ENCODE measurements at places on chromosomes 7 and 10.

GRCh38 chr7:53603461-53603860 lies 568.0 kb downstream of the POM121L12 start:
- no peak for DNase-seq

DNA sequence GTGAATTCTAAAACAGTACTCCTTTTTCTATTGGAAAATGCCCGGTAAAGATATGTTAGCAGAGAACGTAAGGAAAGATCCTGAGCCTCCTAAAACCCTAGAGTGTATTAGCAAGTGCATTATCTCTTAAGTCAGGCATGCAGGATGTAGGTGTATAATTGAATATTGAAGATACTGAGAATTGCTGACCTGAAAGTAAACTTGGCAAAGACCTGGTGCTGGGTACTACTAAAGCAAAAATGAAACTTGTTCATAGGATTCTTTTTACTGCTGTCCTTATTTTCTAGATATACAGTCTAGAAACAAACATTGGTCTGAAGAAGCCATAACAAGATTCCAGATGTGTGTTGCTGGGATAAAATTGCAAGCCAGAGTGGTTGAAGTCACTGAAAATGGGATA lies 18.8 kb upstream of the VWA2 start:
- no peak for DNase-seq

DNA sequence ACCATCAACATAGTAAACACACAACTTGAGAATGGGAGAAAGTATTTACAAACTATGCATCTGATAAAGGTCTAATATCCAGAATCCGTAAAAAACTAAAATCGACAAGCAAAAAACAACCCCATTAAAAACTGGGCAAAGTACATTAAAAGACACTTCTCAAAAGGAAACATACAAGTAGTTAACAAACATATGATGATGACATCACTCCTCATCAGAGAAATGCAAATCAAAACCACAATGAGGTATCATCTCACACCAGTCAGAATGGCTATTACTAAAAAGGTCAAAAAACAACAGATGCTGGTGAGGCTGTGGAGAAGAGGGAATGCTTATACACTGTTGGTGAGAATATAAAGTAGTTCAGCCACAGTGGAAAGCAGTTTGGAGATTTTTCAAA lies 125.1 kb downstream of the TFPI2 start:
- no peak for DNase-seq

- DNase-seq: no peak
Observed at GRCh38 chr10:123463181-123463580, 203.0 kb upstream of the GPR26 start.

- DNase-seq: no peak
Observed at GRCh38 chr10:75399461-75400162, 2.0 kb downstream of the ZNF503 start.

GRCh38 chr7:41573862-41574261 lies 129.0 kb downstream of the INHBA start:
- DNase-seq: no peak

- DNase-seq: no peak
Observed at GRCh38 chr7:51249187-51249945, 67.2 kb downstream of the COBL start.

DNA sequence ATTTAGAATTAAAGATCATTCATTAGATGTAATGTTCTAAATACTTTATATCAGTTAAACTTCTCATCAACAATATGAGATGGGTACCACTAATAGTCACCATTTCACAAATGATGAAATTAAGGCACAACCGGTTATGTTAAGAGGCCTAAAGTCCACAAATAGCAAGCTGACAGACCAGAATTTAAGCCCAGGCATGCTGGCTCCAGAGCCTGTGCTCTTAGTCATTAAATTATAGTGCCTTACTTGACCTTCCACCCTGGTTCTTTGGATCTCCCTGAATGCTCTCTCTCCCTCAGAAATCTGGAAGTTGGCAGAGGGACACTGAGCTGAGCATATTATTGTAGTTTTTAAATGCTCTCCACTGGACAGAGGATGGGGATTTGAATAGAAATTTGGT lies 3.6 kb downstream of the LIPN start:
- no peak for DNase-seq

DNA sequence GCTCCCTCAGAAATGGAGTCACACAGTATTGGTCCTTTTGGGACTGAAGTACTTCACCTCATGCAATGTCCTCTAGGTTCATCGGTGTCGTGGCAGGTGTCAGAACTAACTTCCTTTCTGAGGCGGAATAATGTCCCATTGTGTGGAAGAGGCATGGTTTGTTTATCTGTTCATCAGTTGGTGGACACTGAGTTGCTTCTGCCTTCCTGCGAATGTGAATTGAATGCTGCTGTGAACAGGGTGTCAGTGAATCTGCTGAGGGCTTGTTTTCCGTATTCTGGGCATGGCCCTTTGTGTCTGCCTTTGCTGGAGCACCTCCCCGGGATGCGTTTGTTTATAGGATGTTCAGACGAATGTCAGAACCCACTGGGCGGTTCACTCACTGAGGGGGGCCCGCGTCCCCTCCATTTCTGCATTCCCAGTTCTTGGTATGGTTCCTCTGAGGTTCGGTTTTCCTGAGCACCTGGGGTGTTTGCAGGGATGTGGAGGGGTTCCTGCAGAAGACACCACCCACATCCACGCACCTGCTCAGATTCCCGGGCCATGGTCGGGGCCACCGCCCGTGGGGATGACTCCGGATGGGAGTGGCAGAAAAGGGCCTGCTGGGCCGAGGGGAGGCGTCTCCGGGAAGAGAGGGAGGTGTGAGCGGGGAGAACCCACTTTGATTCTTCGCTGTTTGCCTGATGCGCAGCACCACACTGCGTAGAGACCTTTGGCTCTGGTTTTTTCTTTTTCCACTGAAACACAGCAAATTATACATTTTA lies 33.1 kb downstream of the CHST12 start:
- DNase-seq: no peak

DNA sequence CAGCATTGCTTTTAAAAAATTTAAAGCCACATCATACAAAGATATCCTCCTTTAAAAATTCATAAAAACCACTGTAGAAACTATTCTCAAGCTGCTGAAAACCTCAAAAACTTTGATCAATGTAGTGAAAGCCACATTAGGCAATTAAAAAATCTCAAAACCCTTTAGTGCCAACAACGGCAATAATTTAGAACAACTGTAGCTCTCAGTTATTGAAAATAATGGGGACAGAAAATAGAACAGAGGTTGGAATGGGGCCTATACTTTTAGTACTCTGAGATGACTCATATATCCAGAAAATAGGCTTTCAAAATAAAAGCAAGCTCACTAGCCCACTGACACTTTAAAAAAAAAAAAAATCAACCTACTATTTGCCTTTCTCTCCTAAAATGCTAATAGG lies 87.5 kb downstream of the GSAP start:
- DNase-seq: no peak

- no peak for DNase-seq
Observed at GRCh38 chr7:14905764-14906163, 3.2 kb upstream of the DGKB start.

- peak; percentile 81 for DNase-seq
Observed at GRCh38 chr10:98047009-98047741, 16.8 kb upstream of the CRTAC1 start.

- DNase-seq: no peak
Observed at GRCh38 chr7:17559388-17559787, 260.9 kb downstream of the AHR start.

GRCh38 chr10:49707585-49707984 lies 28.1 kb downstream of the C10orf53 start:
- DNase-seq: no peak

- DNase-seq: no peak
Observed at GRCh38 chr7:105047932-105048331, 33.9 kb downstream of the KMT2E start.

GRCh38 chr7:106572394-106573124 lies 88.4 kb downstream of the CCDC71L start:
- no peak for DNase-seq

- DNase-seq: no peak
Observed at GRCh38 chr10:2861632-2862210, 205.6 kb upstream of the PFKP start.

- DNase-seq: no peak
Observed at GRCh38 chr10:26781797-26782196, 79.0 kb downstream of the ABI1 start.

DNA sequence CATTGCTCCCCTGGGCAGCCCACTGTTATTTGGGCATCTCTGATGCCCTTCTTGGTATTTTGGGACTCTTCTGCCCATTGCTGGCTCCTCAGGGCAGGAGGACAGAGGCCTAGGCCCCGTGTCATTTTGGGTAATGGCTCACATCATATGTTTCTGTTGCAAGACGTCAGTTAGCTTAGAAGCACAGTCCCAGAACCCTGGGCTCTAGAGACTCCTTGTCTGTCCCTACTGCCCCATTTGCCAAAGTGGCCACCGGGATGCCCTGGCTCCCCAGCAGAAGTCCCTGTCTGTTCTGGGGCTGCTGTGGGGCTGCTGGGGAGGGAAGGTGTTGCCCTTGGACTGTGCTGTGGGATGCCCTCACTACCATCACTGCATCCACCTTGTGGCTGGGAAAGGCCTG lies 48.8 kb downstream of the ADCYAP1R1 start:
- DNase-seq: no peak

DNA sequence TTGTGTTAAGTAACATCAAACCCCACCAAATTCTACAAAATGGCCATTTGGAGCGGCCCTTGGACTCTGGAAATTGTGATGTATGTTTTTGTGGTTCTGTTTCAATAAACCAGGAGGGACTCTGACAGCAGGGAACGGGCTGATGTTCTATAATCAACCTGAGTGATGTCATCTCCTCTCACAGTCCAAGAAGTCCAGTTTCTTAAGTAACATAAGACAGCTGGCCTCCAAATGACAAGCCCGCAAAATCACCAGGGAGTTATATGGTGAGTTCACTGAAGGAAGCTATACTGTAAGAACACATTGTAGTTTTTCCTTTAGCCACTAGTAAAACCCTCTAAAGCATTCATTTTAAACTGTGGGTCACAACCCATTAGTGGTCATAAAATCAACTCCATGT lies 34.0 kb downstream of the GOT1 start:
- no peak for DNase-seq

GRCh38 chr10:132481690-132482089 lies 55.9 kb upstream of the INPP5A start:
- DNase-seq: no peak

DNA sequence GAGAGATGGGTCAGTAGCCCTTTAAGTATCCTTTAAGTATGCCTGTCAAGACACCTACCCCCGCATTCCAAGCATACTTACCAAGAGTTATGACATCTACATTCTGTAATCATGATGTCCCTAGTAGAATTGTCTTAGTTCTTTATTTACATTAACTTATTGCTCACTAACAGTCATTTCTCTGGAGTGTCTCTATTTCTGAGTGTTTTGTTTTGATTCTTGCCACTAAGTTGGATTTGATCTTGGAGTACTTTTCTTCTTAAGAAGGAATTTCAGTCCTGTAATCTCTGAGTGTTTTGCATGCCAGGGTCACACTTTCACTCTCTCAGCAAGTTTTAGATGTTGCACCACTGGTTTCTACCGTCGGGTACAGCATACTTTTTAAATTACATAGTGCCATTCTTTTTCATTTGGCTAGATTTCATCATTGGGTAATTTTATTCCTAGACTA lies 1053.9 kb downstream of the KCNMA1 start:
- DNase-seq: no peak

GRCh38 chr7:126016722-126017121 lies 1087.1 kb upstream of the POT1 start:
- DNase-seq: no peak

DNA sequence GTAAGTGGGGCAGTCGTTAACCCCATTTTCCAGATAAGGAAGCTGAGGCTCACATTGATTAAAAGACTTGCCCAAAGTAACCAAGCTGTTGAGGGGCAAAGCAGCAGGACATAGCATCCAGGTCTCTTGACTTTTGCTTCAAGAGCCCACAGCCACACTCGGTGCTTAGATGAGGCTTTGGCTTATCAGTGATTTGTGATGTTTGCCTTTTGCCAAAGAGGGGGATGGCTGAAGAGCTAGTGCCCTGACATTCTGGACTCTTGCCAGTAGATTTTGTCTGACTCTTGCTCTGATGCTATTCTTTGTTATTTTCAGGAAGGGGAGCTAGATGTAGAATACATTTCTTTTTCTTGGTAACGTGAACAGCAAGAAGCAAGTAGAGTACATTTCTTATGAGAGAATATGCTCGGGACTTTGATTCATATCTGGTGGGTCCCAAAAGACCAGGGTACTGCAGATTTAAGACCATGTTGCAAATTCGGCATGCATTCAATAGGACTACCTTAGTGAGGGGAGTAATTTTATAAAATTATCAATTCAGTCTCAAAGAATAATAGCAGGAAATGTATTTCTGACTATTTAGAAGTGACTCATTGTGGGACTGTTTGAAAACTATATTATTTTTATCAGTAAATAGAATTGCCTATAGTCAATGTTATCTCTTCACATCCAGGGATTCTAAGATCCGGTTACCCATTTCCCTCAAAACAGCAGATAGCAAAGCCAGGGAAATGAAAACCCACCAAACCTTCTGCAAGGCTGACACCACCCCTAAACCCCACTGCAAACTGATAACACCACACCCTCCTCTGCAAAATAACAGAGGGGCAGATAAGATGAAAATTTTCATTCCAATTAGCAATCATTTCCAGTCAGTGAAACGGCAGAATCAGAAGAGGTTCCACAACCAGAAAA lies 180.0 kb upstream of the BMPER start:
- DNase-seq: no peak

GRCh38 chr10:110498982-110499795 lies 1.5 kb downstream of the DUSP5 start:
- DNase-seq: no peak

- no peak for DNase-seq
Observed at GRCh38 chr7:108805808-108806397, 236.2 kb downstream of the DNAJB9 start.

GRCh38 chr10:8731121-8732095 lies 676.9 kb downstream of the GATA3 start:
- DNase-seq: no peak

- no peak for DNase-seq
Observed at GRCh38 chr10:73344269-73344668, 14.4 kb downstream of the CFAP70 start.

DNA sequence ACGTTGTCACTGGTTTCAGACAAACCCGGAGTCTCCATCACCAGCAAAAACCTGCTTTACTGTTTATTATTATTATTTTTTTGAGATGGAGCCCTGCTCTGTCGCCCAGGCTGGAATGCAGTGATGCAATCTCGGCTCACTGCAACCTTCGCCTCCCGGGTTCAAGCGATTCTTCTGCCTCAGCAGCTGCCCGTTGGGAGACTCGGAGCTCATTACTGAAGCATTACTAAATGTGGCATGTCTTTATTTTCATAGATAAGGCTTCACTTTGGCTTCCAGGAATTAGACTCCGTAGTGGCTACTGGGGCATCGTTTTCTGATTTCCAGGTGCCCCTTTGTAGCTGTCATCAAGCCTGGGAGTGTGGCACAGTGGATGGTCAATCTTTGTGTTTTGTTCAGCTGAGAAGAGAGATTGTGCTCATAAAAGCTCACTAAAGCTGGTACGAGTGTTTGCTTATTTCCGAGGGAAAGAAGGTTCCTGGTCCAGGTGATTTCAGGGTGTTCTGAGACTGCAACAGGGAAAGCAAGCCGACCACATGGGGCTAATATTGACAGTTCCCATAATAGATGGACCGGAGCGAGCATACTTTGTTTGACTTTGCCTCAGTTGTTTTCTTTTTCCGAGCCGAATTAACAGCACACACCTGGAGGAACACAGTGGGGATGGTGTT lies 163.1 kb downstream of the CAMK1D start:
- no peak for DNase-seq
